ENCODE measurements at places on chromosomes 1 and 21.

DNA sequence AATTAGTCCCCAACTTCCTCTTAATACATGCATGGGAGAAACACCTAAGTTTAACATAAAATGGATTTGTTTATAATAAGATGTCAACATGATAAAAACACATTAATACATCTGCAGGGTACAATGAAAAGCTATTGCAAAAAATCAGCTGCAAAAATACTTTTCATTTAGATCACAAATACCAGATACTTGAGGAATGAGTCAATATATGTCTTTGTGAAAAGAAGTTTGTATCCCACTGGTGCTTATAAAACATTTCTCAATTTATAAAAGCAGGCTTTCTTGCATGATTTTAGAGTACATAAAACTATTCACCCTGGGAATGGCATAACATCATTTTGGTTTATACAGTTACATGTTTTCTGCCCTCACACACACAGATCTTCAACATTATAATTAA lies 18.6 kb upstream of the PRKAA2 start:
- DNase-seq, result no peak

- DNase-seq, result no peak
Measured at GRCh38 chr1:52855584-52855983, 13.0 kb downstream of the ZYG11A start.

DNA sequence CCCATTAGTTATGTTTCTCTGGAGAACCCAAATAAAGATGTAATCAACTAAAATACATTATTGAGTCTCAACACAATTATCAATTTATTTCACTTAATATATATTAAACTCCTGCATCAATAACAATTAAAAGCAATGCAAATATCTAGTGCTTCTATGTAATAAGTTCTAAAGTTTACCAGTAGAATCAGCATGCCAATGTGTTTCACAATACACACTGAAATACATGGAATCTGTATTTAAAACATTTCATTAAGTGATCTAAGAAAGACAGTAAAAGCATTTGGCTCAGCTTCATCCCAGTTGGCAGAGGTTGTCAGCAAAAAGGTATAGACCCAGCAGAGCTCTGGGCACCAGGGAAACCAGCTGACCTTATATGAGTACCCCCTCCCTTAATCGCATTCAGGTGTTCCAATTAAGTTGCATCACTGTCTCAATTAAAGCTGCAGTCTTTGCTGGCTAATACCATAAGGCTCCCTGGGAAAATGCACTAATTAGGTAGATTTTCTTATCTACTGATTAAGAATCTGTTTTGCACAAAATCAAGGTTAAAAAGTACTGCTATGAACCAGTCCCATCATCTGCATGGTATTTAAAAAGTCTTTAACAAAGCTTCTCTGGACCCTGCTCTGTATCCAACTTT lies 63.1 kb downstream of the NIBAN1 start:
- no peak for DNase-seq

GRCh38 chr1:87061742-87062156 lies 147.3 kb downstream of the HS2ST1 start:
- DNase-seq, result no peak

DNA sequence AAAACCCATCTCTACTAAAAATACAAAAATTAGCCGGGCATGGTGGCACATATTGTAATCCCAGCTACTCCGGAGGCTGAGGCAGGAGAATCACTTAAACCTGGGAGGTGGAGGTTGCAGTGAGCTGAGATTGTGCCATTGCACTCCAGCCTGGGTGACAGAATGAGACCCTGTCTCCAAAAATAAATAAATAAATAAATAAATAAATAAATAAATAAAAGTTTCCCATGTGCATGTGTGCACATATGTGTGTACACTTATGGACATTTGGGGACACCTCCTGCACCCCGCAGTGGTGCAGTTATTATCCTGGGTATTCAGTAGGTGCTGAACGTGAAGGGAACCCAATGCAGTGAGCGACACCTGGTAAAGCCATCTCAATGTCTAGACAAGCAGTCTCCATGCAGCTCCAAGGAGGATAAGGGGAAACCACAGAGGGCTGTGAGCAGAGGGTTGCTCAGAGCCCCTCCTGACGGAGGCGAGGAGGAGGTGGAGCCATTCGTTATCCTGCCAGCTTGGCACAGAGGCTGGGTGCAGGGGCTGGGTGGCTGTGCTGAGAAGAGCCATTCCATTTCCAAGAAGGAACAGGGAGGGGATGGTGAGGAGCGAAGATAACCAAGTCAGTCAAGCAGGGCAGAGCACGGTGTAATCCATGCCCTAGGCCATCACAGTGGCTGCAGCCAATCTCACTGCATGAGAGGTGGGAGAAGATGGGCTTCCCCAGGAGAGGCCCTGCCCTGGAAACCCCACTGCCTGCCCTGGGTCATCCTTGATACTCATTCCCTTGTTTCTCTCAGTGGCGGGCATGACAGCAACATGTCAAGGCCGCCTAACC lies 25.6 kb downstream of the UBIAD1 start:
- DNase-seq, result no peak

DNA sequence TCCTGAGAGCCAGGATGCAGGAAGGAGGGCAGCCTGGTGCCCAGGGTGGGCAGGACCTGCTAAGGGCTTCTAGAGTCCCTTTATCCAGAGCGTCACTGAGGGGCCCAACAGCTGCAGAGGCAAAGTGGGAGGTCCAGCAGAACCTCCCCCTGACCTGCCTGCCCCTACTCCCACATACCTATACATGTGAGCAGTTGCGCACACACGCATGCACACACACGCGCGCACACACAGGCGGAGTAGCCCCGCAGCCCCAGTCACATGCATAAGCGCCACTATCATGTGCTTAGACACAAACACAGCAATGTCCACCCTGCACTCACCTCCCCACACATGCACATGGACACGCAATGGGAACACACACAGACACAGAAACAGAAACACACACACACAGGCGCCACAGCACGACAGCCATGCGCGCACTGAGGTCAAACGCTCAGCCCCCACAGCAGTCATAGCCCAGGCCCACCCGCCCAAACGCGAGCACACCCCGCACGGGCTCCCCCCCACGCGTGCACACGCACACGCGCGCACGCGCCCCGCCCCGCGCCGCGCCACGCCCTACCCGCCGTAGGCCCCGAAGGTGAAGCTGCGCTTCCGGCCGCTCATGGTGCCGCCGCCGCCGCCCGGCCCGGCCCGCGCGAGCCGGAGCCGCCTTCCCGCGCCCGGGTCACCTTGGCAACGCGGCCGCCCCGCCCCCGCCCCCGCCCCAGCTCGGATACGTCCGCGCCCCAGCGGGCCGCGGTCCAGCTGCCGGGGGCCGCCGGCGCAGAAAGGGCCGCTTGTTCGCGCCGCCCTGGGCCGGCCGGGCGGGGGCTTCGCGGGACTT lies 17.7 kb downstream of the RAP1GAP start:
- DNase-seq, result no peak

- DNase-seq, result no peak
Measured at GRCh38 chr1:110057963-110058518, 12.4 kb downstream of the ALX3 start.

- DNase-seq, result no peak
Measured at GRCh38 chr1:175145899-175146528, 46.6 kb downstream of the KIAA0040 start.

- DNase-seq, result no peak
Measured at GRCh38 chr1:20625176-20626097, 7.8 kb upstream of the PINK1 start.

- DNase-seq, result no peak
Measured at GRCh38 chr1:231310391-231310934, 27.2 kb downstream of the EXOC8 start.

DNA sequence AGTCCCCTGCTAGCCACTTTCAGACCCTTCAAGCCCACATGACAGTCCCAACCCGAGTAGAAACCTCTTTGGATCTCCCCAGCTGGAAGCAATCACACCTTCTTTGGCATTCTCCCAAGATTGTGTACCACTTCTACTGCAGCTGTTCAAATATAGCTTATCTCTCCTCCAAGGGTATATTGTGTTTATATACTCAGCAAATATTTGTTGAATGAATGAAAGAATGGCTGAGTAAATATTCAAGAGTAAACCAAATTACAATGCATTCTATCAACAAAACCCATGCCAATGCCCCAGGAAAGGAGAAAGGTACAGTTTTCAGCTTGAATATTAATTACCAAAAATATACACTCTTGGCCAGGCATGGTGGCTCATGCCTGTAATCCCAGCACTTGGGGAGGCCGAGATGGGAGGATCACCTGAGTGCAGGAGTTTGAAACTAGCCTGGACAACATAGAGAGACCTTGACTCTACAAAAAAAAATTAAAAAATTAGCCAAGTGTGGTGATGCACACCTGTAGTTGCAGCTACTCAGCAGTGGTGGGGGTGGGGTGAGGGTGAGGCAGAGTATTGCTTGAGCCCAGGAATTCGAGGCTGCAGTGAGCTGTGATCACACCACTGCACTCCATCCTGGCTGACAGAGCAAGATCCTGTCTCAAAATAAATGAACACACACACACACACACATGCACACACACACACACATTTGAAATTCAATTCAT lies 68.5 kb downstream of the NIBAN1 start:
- DNase-seq, result no peak

DNA sequence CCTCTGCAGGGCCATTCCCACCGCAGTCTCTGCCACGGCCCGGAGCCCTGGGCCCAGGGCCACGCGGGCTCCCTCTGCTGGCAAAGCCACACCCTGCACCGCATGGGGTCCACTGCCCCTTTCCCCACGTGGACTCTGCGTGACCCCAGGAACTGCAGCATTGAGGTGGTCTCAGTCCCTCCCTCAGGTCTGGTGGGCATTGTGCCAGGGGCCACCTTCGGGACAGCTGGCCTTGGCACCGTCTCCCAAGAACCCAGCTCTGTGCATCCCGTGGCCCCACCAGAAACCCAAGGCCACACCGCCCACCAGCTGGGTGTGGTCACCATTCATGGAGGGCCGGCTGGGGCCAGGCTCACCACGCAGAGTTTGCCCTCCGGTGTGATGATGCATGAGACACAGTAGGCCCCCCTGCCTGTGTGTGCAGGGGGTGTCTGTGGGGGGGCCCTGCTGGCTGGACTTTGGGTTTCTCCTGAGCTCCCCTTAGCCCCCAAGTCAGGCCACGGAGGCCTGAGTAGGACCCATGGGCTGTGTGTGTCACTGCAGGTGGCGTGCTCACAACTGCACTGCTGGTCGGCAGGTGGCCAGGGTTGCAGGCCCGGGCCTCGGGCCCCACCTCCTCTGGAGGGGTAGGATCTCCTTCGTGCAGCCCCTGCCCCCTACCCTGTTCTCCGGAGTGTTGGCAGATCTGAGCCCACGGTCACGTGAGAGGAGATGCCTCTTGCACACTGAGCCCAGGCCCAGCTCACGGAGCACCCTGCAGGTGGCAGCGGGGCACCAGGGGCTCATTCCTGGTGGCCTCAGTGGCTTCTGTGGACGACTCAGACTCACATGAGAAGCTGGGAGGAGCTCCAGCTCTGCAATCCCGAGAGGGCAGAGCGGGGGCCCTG lies 5.8 kb downstream of the VWA1 start:
- peak; percentile 30 for DNase-seq

DNA sequence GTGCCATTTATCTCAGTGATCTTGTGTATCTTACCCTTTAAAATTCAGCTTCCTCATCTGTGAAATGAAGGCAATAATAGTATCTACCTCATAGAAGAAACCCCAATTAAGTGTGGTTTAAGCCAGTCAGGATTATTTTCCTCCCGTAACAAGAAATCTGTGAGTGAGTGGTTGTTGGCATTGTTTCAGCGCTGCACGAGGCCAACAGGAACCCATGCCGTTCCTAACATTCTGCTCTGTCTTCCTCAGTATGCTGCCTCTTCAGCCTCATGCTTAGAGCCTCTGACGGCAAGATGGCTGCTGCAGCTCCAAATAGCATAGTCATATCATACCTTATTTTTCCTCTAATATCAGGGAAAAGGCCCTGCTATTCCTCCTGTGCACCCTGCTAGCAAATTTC lies 289.7 kb downstream of the TM2D1 start:
- DNase-seq, result no peak

DNA sequence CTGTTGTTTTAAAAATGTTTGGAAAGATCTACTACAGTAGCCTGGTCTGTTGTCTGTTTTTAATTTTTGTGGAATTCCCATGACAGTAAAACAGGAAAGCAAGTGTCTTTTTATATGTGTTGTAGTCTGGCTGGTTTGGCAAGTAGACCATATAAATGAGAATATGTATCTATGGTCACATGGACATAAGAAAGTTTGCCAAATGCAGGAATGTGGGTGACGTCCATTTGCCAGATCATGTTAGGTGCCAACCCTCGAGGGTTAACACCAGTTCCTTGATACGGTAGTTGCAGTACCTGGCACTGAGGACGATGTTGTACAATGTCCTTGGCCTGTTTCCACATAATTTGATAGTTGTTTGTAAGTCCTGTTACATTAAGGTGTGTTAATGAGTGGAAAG lies 6.2 kb downstream of the DAP3 start:
- DNase-seq, result no peak

GRCh38 chr1:81432059-81432458 lies 368.7 kb upstream of the ADGRL2 start:
- no peak for DNase-seq

DNA sequence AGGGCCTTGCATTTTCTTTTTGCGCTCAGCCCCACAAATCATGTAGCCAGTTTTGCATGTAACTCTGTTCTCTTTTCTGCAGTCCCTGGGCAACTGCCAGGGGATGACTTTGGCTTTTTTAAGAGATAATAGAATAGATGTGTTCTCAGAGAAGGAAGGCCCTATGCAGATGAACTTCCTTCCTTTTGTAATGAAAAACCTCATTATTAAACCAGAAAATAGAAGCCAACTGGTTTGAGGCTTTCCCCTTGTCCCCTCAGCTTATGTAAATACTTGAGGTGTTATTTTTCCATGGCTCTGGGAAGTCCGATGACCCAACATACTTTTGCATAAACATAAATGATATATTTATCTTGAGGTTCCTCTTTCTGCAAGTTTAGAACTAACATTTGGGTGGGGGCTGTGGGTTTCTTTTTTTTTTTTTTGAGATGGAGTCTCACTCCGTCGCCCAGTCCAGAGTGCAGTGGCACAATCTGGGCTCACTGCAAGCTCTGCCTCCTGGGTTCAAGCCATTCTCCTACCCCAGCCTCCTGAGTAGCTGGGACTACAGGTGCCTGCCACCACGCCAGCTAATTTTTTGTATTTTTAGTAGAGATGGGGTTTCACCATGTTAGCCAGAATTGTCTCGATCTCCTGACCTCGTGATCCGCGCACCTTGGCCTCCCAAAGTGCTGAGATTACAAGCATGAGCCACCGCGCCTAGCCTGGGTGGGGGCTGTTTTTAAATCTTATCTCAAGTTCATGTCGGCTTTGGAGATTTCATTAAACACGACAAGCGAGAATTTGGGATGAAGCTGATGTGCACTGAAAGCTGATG lies 14.4 kb upstream of the FCRL5 start:
- DNase-seq, result no peak
